NCI-H187 treated with DMSO at 0.1 percent for 48 hours (cell line): ENCODE measurements at places on chromosomes 4 and X.

GRCh38 chr4:120083152-120083551, 16.5 kb upstream of the MAD2L1 start:
- no peak for DNase-seq

DNA sequence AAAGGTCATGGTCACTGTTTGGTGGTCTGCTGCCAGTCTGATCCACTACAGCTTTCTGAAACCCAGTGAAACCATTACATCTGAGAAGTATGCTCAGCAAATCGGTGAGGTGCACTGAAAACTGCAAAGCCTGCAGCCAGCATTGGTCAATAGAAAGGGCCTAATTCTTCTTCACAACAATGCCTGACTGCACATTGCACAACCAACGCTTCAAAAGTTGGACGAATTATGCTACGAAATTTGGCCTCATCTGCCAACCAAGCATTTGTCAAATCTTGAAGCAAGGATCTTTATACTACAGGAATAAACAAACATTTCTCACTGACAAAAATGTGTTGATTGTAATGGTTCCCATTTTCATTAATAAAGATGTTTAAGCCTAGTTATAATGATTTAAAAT, 90.4 kb downstream of the EIF4E start:
- DNase-seq, result no peak

DNA sequence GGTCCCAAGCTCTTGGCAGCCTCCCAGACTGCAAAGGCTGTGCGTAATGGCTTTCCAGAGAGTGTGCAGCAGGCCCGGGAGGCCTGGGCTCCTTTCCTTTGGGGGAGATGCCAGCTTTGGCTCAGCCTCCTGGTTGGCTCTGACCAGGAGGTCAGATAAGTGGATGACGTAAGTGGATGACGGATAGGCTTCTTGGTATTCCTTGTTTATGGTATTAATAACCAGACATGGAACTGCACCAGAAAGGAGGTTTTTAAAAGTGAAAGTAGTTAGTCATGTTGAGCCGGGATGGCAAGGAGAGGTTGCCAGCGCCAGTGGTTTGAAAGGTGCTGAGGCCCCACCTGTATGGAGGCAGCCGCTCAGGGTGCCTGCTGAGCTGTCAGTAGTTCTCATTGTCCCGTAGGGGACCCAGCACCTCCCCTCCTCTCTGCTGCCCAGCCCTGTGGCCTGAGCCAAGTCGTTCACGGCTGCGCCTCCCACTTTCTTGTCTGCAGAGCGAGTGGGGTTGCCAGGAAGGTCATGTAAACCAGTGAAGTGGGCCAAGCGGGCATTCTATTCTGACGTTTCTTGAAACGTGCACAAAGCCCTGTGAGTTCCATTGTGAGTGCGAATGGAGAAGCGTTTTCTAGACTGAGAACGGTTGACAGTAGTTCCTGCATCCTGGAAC, 28.7 kb upstream of the STOX2 start:
- no peak for DNase-seq

DNA sequence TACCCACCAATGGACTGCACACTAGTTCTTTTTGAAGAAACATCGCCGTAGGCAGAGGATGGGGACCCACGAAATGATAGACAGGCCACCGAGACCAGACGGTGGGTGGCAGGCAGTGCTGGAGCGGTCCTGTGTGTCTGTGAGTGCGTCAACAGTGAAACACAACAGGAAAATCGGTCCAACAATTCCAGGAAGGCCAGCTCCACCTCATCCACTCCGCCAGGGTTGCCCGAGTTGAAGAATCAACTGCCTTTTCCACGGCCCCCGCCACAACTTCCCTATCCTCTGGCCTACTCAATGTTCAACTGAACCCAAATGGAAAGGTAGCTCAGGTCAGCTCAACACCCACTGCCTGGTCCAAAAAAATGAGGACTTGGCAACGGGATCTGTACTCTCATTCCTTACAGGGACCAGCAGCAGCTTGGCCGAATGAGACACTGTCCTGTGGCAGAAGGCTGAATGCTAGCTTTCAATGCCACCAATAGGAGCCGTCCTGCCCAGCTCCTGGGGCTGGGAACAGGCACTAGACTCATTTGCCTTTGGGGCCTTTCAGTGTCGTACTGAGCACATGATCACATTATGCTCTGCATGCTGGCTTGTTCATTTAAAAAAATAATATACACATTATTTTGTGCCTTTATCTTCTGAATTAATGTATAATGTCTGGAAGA, 43.5 kb downstream of the MID1 start:
- no peak for DNase-seq

DNA sequence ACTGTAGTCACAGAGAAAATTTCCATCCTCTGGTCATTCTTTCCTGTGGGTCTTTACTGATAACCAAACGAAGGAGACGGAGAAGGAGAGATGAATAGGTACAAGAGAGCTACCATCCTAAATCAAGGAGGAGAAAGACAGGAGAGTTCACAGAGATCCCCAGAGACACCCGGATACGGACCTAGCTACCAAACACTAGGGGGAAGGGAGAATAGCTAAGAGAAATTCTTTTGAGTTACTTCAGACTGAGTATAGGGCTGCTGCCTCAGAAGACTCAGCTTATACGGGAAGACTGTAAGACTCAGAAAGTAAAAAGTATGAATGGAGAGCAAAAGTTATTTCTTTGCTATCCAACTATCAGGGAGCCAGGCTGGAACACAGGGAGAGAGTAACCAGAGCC, 572.1 kb downstream of the C4orf33 start:
- DNase-seq, result no peak

- no peak for DNase-seq
These were observed 717.6 kb upstream of the HS3ST1 start for GRCh38 chr4:12146339-12146738.

DNA sequence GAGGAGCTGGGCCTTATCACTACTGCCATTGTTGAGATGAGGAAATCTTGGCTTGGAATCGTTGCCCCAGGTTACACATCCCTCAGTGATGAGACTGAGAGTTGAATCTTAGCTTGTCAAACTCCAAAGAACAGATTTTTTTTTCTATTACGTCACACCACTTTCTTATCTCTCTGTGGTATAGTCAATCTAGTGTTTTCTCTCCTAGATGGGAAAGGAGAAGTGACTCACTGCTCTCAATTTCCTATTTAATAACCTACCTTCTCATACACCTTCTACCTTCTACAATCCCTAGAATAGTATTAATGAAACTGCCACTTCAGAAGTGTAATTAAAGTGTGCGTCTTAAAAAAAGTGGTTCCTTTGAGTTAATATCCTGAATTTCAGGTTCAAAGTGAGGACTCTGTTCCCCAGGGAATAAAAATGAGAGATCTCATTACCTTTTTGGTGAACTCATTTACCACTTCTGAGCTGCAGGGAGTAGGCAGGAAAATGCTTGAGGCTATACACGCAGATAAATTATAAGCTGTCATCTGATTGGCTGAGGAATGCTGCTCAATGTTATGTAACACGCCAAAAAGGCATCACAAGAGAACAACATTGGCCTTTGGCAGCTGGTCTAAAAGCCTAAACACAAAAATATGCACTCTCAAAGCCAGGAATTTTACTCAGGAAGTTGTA, 59.3 kb downstream of the MAD2L1 start:
- no peak for DNase-seq

DNA sequence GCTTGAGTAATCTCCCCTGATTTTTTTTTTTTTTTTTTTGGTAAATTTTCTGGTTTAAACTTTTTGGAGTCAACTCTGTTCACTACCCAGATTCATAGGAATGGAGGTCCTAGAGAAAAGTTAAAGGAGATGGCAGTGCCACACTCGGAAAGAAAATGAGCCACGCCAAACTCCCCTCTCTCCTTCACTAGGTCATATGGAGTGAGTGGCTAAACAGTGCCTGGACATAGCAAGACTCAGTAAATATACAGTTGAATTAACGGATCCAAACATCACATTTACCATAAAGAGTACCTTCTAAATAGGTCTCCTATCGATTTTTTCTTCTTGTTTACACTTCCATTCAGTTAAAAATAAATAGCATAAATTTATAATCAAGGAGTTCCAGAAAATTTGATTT, 13.6 kb upstream of the AMTN start:
- no peak for DNase-seq

DNA sequence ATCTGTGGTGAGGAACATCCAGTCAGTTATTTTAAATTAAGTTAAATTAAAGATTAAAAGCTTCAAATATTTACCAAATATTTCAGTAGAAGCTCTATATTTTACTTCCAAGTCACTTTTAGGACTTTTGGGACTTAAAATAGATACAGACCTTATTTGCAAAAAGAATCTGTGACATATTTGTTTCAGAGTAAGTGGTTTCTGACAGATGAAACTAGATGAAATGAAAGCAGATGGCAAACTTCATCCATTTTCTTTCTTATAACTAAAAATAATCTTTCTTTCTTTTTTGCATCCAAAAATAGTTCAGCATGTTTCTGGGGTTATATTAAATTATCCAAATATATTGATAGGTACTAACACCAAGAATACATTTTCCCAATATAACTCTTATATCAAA, 6.6 kb upstream of the UTP3 start:
- DNase-seq, result no peak

- peak; percentile 44 for DNase-seq
These were observed 1414.7 kb upstream of the TENM3 start for GRCh38 chr4:180828455-180829018.

GRCh38 chrX:42538405-42538804, 239.6 kb downstream of the PPP1R2C start:
- DNase-seq, result no peak

DNA sequence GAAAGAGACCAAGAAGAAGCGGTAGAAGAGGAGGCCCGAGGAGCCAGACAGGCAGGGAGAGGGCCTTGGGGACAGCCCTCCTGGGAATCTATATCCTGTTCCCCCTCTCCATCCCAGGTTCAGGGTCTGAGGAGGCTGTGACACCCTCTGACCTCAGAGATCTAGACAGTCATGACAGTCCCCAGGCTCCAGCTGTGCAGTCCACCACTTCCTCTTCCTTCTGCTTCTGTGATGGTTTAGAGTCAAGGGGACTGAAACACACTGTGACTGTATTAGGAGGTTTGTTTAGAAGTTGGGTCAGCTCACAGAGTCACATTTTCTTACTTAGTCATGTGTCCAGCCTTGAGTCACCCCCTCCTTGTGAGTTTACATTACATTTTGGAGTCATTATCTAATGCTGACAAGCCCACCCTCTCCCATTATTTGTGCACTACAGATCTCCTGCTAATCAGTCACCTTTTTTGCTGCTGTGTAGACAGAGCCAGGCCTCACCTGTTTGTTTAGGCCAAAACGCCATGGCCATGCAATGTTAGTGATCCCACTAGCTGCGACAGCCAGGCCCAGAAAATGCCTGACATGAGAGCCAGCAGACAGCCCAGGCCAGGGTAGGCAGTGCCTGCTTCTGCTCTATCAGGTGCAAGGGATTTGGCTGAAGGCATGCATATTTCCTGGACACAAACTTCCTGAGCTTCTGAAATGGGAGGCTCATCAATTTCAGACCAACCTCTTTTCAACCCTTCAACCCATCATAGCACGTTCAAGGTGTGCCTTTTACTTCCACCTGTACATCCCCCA, 26.0 kb downstream of the MANBA start:
- no peak for DNase-seq

DNA sequence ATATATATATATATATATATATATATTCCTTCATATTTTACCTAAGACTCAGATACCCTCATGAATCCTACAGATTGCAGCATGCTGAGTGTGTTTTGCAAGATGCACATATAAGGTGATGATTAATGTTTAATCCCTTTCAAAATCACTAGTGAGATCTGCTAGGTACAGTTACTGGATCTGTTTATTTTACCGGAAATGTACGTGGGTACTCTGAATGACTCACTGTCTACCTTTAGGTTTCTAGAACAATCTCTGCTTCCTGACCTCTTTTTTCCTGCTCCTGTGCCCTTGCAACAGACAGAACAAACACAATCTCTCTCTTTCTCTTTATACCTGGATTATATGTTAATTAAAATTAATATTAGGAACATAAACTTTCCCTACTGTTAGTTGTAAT, 379.6 kb downstream of the FAM133A start:
- no peak for DNase-seq

DNA sequence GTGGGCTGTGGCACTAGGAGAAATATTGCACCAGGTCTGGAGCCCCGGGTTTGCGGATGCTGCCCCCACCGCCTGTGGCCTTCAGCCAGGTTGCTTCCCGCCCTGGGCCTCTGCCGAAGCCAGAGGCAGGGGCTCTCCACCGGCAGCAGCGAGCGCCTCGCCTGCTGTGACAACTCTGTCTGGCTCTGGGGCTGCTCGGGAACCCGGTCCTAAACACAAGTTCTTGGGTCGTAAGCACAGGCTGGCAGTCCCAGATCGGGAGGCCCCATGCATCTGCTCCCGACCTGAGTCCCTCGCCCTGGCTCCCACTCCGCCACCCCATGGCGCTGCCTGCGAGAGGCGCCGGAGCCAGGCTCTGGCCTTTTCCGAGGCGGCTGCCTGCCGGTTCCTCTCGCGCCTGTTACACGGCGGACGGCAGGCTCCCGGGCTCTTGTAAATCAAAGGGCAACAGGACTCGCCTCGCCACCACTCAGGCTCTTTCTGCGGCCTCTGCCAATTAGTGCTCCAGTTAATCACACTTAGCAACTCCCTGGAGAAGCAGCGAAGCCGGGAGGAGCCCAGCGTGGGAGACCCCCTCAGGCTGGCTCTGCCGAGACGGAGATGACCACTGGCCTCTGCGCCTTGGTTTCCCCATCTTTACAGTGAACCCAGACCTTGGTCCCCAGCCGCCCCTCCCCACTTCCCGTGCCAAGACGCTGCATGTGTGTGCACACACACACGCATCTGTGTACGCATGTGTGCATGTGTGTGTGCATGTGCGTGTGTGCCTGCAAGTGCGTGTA, 109.2 kb downstream of the DCTD start:
- DNase-seq, result no peak

DNA sequence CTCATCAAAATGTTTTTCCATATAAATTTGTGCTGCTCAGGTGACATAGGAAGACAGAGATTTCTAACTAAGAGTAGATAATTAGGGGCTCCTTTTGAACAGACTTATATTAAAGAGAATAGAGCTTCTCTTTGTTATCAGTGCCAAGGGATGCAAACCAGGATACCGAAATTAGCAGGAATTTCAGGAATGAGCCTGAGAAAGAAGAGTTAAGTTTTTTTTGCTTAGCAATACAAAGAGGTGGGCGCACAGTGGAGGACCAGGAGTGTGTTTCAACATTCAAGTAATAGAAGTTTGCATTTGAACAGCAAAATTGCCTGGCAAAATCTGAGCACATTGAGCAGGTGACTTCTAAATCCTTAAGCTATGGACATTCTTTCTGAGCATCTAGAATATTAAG, 541.3 kb downstream of the GBA3 start:
- DNase-seq, result no peak

GRCh38 chr4:75989846-75990528, 758 bp downstream of the SDAD1 start:
- no peak for DNase-seq

DNA sequence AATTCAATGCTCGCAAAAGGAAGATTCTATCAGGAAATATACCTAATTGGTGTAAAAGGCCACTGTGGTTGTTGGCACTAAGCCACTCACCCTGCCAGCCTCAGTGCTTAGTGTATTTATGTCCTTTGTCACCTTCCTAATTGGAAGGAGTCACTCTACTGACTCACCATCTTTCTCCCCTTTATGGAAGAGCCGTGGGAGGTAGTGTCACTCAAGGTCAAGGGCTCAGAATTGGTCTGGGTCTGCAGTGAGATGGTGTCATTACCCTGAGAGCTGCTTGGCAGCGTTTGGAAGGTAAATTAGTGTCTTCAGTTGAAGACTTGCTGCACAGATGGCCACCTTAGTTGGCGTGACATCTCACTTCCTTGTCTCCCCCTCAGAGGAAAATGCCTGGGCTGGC, 41.7 kb upstream of the CDKN2AIP start:
- DNase-seq, result no peak
